Kidney (tissue), 22 donors: ENCODE measurements at places on chromosomes 3 and 15. TPM values are rescaled to one million over a fixed set of nuclear protein-coding genes. Genes with fewer than 3 reads are reported as not detected.

Gene TRPM1
- not detected for total RNA-seq

Gene LDHAL6B
- total RNA-seq: not detected

- peaks cover 3% of the 10 kb centered on the region for H3K36me3 ChIP-seq
- H3K27ac ChIP-seq: peak overlapping the region; percentile 90
- peak overlapping the region; percentile 88 for H3K4me3 ChIP-seq
- H3K4me1 ChIP-seq: no peaks in the 10 kb centered on the region
- no peak for DNase-seq
- H3K27me3 ChIP-seq: no peaks in the 10 kb centered on the region
These were observed 1.4 kb downstream of the MTMR10 start for GRCh38 chr15:30990036-30990435.

- H3K4me1 ChIP-seq: peaks cover 2% of the 10 kb centered on the region
- DNase-seq: no peak
- no peaks in the 10 kb centered on the region for H3K36me3 ChIP-seq
- peak overlapping the region; percentile 48 for H3K4me3 ChIP-seq
These were observed 803 bp upstream of the B3GNT5 start for GRCh38 chr3:183252118-183252782.

GRCh38 chr3:149600634-149601033 is 57.2 kb downstream of the WWTR1 start:
- no peak overlapping the region for H3K27ac ChIP-seq
- no peak for DNase-seq
- H3K27me3 ChIP-seq: no peaks in the 10 kb centered on the region
- H3K36me3 ChIP-seq: no peaks in the 10 kb centered on the region

Gene NDUFAF3
- 106 TPM for total RNA-seq

Gene P2RY13
- total RNA-seq: 2.5 TPM

DNA sequence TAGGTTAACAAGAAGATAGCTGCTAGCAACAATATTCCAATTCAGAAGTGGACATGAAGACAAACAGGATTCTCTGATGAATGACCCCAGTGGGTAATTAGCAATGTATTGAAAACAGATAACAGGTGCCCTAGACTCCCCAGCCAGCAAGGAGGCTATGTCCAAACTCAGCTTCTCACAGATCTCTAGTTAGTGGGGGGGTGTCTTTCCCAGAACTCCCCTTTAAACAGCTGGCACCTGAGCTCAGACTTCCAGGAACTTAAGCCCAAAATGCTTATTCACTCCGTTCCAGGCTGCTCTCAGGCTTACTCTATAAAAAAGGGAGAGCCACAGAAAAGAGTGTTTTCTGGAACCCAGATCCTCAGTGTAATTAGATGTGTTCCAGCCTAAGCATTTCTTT is 423.0 kb upstream of the THBS1 start:
- H3K27ac ChIP-seq: no peak overlapping the region
- DNase-seq: no peak
- H3K27me3 ChIP-seq: no peaks in the 10 kb centered on the region
- H3K4me1 ChIP-seq: no peaks in the 10 kb centered on the region
- H3K4me3 ChIP-seq: no peak overlapping the region

DNA sequence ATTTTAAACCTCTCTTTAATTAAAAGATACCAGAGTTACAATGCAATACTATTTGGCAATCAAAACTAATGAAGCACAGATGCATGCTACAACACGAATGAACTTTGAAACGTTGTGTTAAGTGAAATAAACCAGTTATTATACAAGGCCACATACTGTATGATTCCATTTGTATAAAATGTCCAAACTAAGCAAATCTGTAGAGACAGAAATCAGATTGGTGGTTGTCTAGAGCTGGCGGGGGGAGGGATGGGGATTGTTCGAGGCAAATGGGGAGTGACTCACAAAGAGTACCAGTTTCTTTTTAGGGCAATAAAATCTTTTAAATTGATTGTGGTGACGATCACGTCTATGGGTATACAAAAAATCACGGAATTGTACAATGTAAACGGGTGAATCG is 677.0 kb downstream of the NTRK3 start:
- no peaks in the 10 kb centered on the region for H3K36me3 ChIP-seq
- H3K27ac ChIP-seq: no peak overlapping the region
- no peak for DNase-seq
- H3K4me3 ChIP-seq: no peak overlapping the region

- H3K27me3 ChIP-seq: no peaks in the 10 kb centered on the region
- no peak overlapping the region for H3K27ac ChIP-seq
- peaks cover 14% of the 10 kb centered on the region for H3K36me3 ChIP-seq
- no peak overlapping the region for H3K4me3 ChIP-seq
- no peaks in the 10 kb centered on the region for H3K4me1 ChIP-seq
These were observed 17.5 kb upstream of the MYO5A start for GRCh38 chr15:52546031-52546751.

GRCh38 chr3:38647217-38647970 is 2.1 kb downstream of the SCN5A start:
- H3K27ac ChIP-seq: no peak overlapping the region
- no peaks in the 10 kb centered on the region for H3K4me1 ChIP-seq
- no peaks in the 10 kb centered on the region for H3K36me3 ChIP-seq

DNA sequence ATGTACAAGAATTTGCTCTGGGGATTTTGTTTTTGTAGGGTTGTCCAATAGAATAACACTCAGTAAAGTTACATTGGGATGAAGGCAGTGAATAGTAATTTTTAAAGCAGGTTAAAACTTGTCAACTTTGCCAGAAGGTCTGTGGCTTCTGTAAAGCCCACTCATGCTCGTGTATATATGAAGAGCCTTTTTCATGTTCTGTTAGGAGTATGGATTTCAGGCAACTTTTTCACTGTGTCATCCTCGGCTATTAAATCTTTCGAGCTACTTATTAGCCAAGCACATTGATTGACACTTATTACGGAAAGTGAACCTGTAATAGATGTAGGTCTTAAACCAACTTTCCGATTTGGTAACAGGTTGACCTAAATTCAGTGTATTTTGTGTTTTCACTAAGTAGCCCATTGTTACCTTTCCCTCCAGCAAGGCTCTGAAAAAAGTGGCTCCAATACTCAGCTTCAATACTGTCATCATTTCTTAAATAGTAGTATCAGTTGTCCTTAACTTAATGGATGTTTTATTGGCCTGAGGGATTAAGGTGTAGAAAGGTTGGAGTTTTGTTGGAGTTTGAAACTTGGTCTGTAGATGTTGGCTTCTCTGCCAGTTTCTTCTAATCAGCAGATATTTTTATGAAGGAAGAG is 1.7 kb downstream of the PAK2 start:
- peak; percentile 5 for DNase-seq
- peak overlapping the region; percentile 89 for H3K27ac ChIP-seq
- no peaks in the 10 kb centered on the region for H3K27me3 ChIP-seq
- peak overlapping the region; percentile 63 for H3K4me3 ChIP-seq
- no peaks in the 10 kb centered on the region for H3K36me3 ChIP-seq
- no peaks in the 10 kb centered on the region for H3K4me1 ChIP-seq

DNA sequence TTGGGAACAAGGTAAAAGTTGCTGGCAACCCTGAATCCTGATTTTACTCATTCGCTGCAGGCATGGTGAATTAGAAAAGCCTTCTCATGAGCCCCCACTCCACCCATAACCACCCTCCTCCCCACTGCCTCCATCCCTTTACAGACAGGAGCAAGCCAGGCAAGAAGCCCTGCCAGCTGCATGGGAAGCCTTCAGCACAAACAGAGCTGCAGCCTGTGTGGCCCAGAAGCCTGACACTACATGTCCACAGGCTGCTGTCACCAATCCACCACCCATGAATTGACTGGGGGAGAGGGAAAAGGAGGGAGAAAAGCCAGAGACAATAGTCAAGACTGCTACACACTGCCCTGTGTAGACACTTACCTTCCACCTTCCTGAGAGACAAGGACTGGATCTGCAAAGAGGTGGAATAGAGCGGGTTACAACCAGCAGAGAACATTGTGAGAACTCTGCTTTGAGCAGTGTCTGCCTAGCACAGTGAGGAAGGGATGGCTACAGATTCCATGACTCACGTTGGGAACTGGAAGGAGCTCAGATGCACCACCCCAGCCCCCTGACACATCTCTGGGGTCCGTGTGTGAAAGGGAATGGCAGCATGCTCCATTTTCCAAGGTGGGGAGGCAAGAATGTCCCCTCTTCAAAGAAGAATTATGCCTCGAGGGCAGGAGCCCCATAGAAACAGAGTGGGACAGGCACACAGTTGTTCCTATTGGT is 33.9 kb downstream of the DZIP1L start:
- DNase-seq: no peak
- no peaks in the 10 kb centered on the region for H3K27me3 ChIP-seq

GRCh38 chr3:100195375-100195774 is 65.4 kb upstream of the TBC1D23 start:
- no peak for DNase-seq
- no peaks in the 10 kb centered on the region for H3K36me3 ChIP-seq
- no peaks in the 10 kb centered on the region for H3K4me1 ChIP-seq
- H3K27me3 ChIP-seq: no peaks in the 10 kb centered on the region
- no peak overlapping the region for H3K27ac ChIP-seq

- H3K4me3 ChIP-seq: no peak overlapping the region
- H3K27me3 ChIP-seq: no peaks in the 10 kb centered on the region
- H3K4me1 ChIP-seq: no peaks in the 10 kb centered on the region
- no peak for DNase-seq
These were observed 74.7 kb downstream of the CMTM8 start for GRCh38 chr3:32313169-32313568.

- H3K27ac ChIP-seq: no peak overlapping the region
- no peaks in the 10 kb centered on the region for H3K36me3 ChIP-seq
- H3K4me1 ChIP-seq: no peaks in the 10 kb centered on the region
- DNase-seq: no peak
- H3K27me3 ChIP-seq: no peaks in the 10 kb centered on the region
These were observed 271.0 kb upstream of the CBLB start for GRCh38 chr3:106139826-106140225.

Gene SGO1
- 0.72 TPM for total RNA-seq

Gene KLHL40
- total RNA-seq: not detected

GRCh38 chr3:112508860-112509259 is 9.6 kb upstream of the BTLA start:
- no peak overlapping the region for H3K4me3 ChIP-seq
- H3K27ac ChIP-seq: no peak overlapping the region
- no peaks in the 10 kb centered on the region for H3K36me3 ChIP-seq

GRCh38 chr3:122941228-122942206 is 86.0 kb downstream of the SEMA5B start:
- H3K4me3 ChIP-seq: no peak overlapping the region
- no peak overlapping the region for H3K27ac ChIP-seq
- peak; percentile 4 for DNase-seq
- H3K4me1 ChIP-seq: no peaks in the 10 kb centered on the region
- H3K36me3 ChIP-seq: no peaks in the 10 kb centered on the region

- H3K27me3 ChIP-seq: peaks cover 6% of the 10 kb centered on the region
- no peak for DNase-seq
- H3K4me1 ChIP-seq: peaks cover 18% of the 10 kb centered on the region
- H3K4me3 ChIP-seq: no peak overlapping the region
- no peaks in the 10 kb centered on the region for H3K36me3 ChIP-seq
- H3K27ac ChIP-seq: no peak overlapping the region
These were observed 5.6 kb downstream of the CTXND1 start for GRCh38 chr15:80246425-80246894.

DNA sequence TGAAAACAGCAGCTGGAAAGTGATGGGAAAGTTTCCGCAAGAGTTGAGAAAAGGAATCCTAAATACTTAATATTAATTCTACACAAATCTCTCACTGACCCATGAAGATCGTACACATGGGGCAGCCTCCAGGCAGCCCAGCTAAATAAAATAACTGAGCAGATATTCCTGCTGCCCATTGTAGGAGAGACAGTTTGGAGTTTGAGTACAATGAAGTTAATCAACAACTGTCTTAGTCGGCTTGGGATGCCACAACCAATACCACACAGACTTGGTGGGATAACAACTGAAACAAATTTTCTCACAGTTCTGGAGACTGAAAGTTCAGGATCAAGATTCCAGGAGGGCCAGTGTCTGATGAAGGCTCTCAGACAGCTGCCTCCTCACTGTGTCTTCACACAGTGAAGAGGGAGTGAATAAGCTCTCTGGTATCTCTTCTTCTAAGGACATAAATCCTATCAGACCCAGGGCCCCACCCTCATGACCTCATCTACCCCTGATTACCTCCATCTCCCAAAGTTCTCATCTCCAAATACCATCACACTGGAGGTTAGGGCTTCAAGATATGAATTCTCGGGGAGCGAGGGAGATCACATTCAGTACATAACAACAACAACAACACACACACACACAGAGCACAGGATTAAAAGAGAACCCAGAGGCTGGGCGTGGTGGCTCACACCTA is 9.7 kb downstream of the TRPM7 start:
- peak overlapping the region; percentile 7 for H3K4me3 ChIP-seq
- no peaks in the 10 kb centered on the region for H3K27me3 ChIP-seq
- no peaks in the 10 kb centered on the region for H3K36me3 ChIP-seq
- H3K27ac ChIP-seq: peak overlapping the region; percentile 26
- DNase-seq: peak; percentile 24

- H3K27ac ChIP-seq: no peak overlapping the region
- no peaks in the 10 kb centered on the region for H3K36me3 ChIP-seq
- no peaks in the 10 kb centered on the region for H3K27me3 ChIP-seq
- no peak overlapping the region for H3K4me3 ChIP-seq
These were observed 14.7 kb upstream of the SYNM start for GRCh38 chr15:99090011-99090699.

Gene IL20RB
- total RNA-seq: 0.79 TPM

DNA sequence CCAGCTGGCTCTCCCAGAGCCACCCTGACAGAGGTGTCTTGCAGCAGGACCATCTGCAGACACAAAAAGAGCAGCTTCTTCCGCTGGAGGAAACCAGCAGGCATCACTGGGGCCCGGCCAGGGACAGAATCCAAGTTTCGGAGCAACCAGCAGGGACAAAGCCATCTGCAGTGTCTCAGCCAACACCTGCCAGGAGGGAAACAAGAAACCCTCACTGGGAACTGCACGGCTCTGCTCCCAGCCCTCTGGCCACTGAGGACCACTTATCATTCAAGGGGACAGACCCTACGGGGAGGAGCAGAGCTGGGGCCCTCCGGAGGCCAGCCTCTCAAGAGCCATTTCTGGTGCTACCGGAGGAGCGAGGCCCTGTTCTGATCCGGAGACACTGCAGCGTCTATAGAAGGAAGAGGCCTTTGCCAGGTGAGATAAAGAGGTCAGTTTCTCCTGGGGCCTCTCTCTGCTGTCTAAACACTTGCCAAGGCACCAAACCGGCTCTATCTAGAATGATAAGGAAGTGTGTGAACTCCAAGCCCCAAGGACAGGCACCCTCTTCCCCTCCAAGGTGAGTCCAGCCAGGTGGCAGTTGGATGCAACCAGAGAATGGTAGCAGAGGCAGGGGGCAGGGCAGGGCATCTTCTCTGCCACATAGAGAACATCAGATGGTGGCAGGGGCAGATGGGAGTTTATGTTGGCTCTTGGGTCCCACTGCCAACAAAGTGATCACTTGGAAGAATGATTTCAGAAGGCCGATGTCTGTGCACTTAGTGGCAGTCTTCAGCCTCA is 89.0 kb downstream of the CHSY1 start:
- no peaks in the 10 kb centered on the region for H3K4me1 ChIP-seq
- H3K36me3 ChIP-seq: no peaks in the 10 kb centered on the region
- DNase-seq: peak; percentile 66
- H3K4me3 ChIP-seq: no peak overlapping the region
- H3K27ac ChIP-seq: no peak overlapping the region

Gene IFRD2
- 78.1 TPM for total RNA-seq
